Osteocyte (in vitro differentiated cells): ENCODE measurements at places on chromosomes 4 and X.

DNA sequence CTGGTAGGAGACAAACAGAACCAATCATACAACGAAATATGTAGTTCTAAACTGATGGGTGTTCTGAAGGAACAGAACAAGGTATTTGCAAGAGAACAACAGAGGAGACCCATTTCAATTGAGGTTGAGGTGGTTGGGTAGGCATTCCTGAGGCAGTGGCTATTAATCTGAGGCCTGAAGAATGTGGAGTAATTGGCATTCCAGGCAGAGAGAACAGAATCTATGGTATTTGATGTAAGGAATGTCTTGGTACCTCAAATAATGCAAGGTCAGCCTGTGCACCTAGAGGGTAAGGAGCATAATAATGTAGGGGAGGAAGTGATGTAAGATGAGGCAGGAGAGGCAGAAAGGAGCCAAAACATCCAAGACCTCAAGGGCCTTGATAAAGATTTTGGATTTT lies 109.5 kb upstream of the TEX13C start:
- no peak for DNase-seq

GRCh38 chr4:101791182-101791558 lies 640 bp downstream of the BANK1 start:
- DNase-seq, result no peak

- no peak for DNase-seq
Observed at GRCh38 chr4:136400829-136401228, 1131.5 kb downstream of the PCDH18 start.

DNA sequence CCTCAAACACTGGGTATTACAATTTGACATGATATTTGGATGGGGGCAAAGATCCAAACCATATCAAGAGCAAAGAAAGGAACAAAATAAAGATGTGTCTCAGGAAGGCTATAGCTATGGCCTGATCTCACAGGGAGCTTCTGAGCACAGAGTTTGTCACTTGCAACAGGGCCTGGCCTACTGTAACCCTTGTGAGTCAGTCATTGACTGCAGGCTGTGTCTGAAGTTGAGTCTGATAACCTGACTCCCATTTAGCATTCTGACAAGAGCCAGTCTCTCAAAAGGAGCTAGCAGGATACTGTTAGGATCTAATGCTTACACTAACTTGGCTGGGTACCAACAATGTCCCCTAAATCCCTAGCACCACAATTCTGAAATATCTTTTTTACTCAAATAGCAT lies 612.5 kb upstream of the TECRL start:
- DNase-seq, result no peak

DNA sequence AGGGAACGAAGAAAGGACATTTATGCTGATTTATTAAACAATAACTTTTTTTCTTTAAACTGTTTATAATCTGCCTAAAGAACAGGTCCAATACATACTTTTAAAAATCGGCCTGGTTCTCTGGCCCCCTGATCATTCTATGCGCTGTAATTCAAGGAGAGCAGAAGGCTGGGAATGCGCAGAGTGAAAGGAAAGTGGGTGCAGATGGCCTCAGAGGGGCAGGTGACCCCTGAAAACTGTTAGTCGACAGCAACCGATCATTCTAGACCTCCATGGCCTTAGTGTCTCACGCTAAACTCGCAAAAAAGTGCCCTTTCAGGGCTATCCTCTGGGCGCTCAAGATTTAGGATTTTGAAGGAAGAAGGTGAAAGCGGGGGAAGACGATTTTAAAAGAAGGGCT lies 2.2 kb downstream of the PDE5A start:
- DNase-seq, result no peak
